Stimulated activated CD4-positive, alpha-beta T cell treated with anti-CD3 and anti-CD28 coated beads, Interleukin-15, amount 100 ng/mL, for 48 hours (primary cell): ENCODE measurements at places on chromosomes 11 and 22.

- DNase-seq, result no peak
These were observed 443 bp upstream of the CELF1 start for GRCh38 chr11:47553406-47553743.

DNA sequence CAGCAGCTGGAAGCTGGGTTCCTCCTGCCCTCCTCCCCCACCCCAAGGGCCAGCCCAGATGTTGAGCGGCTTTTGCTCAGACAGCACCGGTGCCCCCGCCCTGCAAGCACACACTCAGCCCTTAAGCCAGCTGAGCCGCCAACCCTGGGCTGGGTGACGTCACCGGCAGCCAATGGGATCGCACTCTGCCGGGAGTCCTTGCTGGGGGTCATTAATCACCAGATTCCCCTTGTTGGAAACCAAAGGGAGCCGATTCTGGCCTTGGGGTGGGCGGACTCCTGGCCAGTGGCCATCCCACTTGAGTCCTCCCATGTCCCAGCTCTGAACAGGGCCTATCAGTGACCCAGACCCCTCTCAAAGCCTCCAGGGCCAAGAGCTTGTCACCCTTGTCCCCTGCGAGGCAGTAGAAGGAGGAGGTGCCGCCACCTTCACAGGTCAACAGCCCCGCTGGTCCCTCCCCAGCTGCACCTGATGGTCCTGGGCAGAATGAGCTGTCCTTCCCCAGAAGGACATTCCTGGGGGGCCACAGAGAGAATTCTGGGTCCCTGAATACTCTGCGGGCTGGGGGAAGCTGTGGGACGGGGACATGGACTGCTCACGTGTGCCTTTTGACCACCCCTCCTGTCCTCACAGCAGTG, 7.4 kb downstream of the DUSP8 start:
- DNase-seq, result no peak

- no peak for DNase-seq
These were observed 495.3 kb upstream of the API5 start for GRCh38 chr11:42816471-42816870.

DNA sequence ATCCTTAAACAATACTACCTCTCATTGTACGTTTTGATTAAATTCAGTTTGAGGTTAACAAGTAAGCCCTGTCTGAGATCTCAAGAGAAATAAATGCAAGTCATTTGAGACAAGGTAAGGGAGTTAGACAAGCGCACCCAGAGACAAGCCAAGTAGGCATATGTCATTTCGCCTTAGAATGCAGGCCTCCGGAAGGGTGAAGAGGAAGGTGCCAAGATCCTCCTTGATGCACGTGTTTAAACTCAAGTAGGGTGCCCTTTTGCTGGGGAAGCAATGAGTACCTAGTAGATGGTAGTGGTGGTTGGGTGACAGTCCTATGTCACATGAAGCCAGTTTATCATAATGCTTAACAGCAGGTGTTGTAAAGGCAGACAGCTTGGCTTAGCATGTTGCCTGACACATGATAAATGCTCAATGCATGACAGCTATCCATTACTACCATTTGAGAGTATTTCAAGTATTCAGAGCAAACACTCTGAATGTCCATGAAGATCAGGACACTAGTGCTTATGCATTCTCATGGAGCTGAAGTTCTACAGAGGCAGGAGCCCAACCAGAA, 415.9 kb downstream of the TMEM135 start:
- no peak for DNase-seq

- no peak for DNase-seq
These were observed 52.1 kb upstream of the EIF3M start for GRCh38 chr11:32531528-32531927.
